ENCODE measurements at places on chromosomes 12 and 14.

DNA sequence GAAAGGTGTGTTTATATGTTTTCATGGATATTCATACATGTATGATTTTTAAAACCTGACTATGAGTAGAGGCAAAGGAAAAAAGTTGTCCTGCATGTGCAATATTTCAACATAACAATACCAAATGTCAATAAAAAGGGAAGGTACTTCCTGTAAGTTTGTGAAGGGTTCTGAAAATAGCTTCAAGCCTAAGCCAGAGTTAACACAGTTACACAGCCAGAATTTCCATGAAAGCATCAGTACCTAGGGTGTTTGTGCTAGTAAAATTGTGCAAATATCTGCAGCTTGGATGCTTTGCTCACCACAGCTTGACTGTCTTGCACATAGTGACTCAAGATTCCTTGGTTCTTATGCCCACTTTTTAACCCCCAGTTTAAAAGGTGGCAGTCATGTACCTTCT, 193.1 kb upstream of the FAR2 start:
- DNase-seq = no peak

- DNase-seq = peak; percentile 35
Observed at GRCh38 chr12:1796515-1797010, 23.8 kb upstream of the LRTM2 start.

DNA sequence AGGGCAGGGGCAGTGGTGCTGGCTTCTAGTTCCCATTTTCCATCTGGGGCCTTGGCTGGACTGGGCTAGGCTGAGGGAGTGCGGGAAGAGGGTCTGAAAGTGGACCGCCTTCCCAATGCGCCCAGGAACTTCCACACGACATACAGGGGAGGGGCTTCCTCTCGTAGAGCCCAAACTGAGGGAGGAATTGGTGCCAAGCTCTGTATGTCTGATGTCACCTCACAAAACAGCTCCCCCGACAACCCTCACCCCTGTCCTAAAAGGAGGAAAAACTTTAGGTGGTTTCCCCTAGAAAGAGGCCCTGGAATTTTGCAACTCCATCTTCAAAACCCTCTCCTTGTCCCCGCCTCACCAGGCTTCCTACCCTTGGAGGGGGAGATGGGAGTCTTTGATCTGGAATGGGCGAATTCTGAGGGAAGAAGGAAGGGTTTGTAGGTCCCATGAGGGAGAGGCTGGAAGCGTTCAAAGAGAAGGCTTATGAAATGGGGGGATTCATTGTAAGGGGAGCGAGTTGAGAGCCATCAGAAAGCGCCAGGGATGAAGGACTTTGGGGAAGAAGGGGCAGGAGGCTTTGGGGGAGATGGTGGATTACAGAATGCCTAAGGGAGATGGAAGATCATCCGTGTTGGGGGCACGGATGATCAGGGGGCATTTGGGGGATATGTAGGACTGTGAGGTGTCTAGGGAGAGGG, 844 bp downstream of the GLTP start:
- peak; percentile 15 for DNase-seq

GRCh38 chr12:50961708-50962107, 9.4 kb downstream of the HIGD1C start:
- no peak for DNase-seq

- no peak for DNase-seq
Observed at GRCh38 chr12:75208856-75209811, 505 bp downstream of the KCNC2 start.

GRCh38 chr12:95216711-95217376, 423 bp downstream of the FGD6 start:
- DNase-seq = peak; percentile 29

- DNase-seq = no peak
Observed at GRCh38 chr12:12542964-12543363, 19.7 kb downstream of the DUSP16 start.

GRCh38 chr12:132356691-132357622, 27.6 kb upstream of the GALNT9 start:
- DNase-seq = no peak

- no peak for DNase-seq
Observed at GRCh38 chr12:112217647-112218046, 92.3 kb downstream of the TRAFD1 start.

- DNase-seq = no peak
Observed at GRCh38 chr14:84288781-84289180, 1241.2 kb upstream of the FLRT2 start.

DNA sequence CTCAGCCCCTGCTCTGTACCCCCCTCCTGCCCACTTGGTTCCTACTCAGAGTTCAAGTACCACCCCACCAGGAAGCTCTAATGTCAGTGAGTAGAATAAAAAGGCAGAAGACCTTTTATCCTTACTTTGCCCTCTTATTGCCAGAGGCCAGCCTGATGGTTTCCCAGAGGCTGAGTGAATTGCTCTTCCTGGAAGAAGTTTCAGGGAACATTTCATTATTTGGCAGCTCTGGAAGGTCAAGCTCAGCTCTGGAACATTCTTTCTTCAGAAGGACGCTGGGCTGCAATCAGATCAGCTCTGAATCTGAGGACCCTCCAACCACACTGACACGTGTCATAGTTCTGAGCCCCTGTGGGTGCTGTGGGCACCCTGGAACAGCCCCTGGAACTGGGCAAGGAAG, 188.9 kb downstream of the ETV6 start:
- no peak for DNase-seq

GRCh38 chr12:131608740-131609690, 101.9 kb upstream of the SFSWAP start:
- peak; percentile 69 for DNase-seq

DNA sequence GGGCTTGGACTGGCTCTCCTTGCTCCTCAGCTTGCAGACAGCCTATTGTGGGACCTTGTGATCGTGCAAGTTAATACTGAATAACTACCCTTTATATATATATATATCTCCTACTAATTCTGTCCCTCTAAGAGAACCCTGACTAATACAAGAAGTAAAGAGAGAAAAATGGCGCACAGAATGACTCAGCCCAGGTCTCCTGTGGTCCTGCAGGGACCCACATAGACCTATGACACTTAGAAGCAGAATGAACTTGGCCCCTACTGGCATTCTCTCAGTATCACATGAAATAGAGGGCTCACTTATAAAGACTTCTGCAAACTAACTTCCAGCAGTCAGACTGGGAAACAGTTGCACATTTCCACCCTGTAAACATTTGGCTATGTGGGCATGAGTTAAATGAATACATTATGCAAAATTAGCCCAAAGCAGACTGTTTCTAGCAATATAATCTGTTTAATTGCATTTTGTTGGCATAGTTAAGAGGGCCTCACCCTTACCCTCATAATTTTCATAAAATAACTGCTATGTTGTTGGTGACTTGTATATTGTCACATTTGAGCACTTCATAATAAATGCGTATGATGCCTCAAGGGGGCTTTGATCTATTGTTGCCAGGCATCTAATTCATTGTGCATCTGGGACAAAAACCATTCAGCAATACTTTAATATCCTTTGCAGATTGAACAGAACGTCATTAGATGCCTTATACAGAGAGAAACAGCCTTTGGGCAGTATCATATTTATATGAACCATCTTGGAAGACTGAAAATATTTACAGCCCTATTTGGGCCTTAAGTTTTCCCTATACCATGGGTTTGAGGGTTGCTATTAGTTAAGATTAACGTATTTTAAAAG, 349.7 kb upstream of the DIO2 start:
- no peak for DNase-seq

All from CD4-positive, alpha-beta T cell treated with Interleukin-4 for 1 hour (primary cell).